HFF-Myc (cell line): ENCODE measurements at places on chromosomes 5 and 9.

GRCh38 chr9:89564346-89564878 lies 40.4 kb upstream of the GADD45G start:
- no peak for DNase-seq

DNA sequence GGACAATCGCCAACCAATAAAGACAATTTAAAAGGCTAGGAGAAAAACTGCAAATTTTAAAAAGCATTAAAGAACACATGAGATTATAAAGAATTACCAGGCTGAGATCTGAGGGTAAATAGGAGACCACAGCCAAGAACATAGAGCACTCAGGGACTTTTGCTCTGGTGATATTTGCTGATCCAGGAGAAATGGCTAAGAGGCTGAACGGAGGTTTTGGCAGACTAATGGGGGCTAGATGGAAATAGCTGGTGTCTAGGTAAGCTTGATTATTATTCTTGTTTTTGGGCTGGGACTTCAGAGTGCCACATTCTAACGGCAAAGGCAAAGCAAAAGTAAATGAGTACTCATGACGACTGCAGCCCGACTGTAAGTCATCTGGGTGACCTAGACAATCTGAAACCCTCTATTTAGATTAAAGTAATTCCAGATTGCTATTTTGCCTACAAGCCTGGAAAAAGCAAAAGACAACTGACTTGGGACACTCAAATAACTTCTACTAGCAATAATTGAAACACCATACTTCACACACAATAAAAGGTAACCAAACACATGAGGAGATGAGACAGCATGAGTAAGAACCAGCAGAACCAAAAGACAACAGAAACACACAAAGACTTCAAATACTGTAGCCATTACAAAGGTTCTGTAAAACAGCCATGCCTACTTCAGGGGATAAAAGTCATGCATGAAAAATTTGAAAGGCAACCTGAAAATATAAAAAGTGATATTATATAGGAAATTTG lies 68.8 kb downstream of the JAKMIP2 start:
- no peak for DNase-seq

GRCh38 chr5:78373231-78373630 lies 12.8 kb downstream of the SCAMP1 start:
- no peak for DNase-seq

DNA sequence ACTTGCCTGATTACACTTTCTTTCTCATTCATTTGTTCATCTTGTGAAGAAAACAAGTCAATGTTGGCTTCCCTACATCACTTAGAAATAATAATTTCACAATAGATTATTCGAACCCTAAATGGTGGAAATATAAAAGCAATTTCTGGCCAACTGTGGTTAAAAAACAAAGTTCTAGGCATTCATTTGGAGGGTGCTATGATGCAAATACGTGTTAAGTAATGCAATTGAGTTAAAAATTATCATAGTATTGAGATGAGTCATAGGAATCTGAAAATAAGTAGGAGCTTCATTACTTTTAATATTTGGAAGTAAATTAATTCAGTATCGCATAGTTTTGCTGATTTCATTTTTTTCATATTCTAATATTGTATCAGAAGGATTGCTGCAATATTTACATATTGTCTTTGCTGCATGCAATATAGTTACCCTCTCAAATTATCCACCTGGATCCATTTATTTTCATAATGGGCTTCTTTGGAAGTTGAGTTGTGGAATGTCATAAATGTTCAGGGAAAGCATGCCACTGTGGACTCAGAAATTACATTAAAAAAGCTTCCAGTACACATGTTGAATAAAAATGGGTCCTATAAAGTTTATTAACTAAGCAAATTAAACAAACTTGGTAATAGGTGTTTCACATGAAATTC lies 647.7 kb upstream of the WWC1 start:
- DNase-seq, result no peak
